ENCODE measurements at places on chromosomes 4 and X.

DNA sequence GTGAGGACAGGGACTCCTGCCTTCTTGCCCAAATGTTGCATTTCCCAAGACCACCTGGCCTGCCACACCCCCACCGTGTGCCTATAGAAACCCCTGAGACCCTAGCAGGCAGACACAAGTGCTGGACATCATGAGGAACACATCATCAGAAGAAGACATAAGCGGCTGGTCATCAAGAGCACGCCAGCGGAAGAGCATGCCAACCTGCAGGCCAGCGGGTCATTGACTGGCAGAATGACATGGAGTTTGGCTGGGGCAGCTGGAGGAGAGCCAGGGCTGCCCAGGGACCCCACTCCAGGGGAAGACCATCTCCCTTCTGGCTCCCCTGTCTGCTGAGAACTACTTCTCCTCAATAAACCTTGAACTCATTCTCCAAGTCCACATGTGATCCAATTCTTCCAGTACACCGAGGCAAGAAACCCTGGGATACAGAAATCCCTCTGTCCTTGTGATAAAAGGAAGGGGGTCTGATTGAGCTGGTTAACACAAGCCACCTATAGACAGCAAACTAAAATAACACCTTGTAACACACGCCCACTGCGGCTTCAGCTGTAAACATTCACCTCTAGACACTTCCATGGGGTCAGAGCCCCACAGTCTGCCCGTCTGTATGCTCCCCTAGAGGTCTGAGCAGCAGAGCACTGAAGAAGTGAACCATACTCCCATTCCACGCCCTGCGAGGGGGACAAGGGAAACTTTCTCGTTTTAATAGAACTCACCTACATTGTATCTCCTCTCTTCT, 164.8 kb upstream of the EMCN start:
- DNase-seq, result no peak

DNA sequence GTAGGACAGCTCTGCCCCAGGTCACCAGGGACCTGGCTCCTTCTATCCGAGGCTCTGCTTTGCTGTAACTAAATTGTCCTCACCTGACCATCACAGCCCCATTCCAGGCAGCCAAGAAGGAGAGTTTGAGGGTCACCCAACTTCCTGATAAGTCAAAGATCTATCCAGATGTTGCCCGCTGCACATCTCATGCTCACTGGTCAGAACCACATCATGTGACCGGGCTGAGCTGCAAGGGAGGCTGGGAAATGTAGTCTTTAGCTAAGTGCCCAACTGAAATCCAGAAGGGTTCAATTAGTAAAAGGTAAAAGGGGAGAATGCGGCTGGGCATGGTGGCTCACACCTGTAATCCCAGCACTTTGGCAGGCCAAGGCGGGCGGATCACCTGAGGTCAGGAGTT, 18.4 kb downstream of the HMX1 start:
- no peak for DNase-seq

- no peak for DNase-seq
Measured at GRCh38 chrX:24245202-24245601, 68.7 kb downstream of the SUPT20HL2 start.

DNA sequence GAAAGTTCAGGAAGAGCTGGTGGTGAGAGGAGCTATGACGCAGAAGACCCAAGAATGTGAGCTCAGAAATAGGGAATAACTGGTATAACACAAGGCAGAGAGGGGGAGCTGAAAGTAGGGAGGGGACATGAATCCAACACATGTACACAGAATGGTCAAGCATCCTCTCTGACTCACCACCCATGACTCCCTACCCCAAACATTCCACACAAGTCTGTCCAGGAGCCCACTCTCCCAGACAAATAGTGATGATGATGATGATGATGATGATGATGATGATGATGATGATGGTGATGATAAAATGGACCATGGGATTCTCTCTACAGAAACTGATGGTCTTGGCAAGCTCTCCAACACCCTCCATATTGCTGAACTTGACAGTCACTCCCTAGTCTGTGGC, 46.4 kb downstream of the NAT8L start:
- DNase-seq, result no peak

GRCh38 chrX:42686706-42687105, 91.3 kb downstream of the PPP1R2C start:
- DNase-seq, result no peak

DNA sequence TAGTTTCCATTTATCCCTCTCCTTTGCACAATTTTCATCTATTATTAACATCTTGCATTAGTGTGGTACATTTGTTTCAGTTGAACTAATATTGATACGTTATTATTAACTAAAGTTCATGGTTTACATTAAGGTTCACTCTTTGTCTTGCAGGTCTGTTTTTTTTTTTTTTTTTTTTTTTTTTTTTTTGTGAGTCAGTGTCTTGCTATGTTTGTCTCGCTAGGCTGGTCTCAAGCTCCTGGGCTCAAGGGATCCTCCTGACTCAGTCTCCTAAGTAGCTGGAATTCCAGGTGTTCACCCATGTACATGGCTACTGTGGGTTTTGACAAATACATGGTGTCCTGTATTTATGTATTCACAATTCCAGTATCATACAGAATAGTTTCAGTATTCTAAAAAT, 6.8 kb downstream of the TBC1D19 start:
- DNase-seq, result no peak

DNA sequence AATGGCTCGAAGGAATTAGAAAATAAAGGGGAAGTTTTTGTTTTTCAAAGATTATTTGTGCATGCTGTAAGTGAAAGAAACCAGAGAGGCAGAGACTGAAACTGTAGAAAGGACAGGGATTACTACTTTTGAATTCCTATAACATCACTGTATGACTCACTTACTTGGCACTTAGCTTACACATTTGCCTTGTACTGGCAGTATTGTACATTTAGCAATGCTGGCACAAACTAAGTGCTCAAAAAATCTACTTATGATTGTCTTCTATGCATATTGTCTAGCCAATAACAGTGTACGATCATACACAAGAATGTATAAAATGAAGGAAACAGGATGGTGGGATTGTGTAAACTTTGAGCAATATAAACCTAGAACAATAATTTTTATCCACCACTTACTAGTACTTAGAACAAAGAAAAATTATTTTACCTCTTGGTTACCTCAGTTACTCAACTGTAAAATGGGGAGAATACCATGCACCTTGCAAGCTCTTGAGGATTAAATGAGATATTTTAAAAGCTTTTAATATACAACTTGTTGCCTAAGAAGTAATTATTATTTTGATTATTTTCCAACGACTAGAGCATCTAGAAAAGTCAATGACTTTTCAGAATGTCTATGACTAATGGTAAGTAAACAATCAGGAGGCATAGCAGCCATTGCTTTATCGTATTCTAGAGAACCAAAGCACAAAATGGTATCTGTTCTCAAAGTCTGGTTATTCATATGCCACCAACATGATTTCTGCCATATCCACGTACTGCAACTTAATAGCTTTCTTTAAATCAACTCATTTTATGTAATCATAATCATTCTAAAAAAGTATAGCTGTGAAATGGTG, 4.7 kb downstream of the FAM120C start:
- DNase-seq, result no peak

DNA sequence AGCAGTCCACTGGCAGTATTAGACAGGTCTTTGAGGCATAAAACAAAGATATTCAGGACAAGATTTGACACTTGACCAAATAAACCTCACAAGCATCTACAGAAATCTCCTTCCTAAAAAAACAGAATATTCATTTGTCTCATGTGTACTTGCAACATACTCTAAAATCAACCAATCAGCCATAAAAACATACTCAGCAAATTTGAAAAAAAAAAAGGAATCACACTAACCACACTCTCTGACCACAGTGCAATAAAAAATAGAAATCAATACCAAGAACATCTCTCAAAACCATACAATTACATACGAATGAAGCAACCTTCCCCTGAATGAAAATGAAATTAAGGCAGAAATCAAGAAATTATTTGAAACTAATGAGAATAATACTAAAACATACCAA, 591.3 kb downstream of the FAM133A start:
- no peak for DNase-seq

GRCh38 chr4:37685161-37685822, 884 bp downstream of the RELL1 start:
- DNase-seq, result peak; percentile 60

GRCh38 chrX:4197971-4198370, 484.5 kb upstream of the PRKX start:
- no peak for DNase-seq

- no peak for DNase-seq
Measured at GRCh38 chr4:151207186-151207585, 69.8 kb upstream of the PRSS48 start.

- DNase-seq, result no peak
Measured at GRCh38 chrX:15384304-15384703, at the start of gene VEGFD. VEGFD (minus strand) TSS chrX:15384413; CDS start chrX:15383946, 467 bp downstream.

GRCh38 chrX:16185725-16186136, 18.4 kb downstream of the MAGEB17 start:
- no peak for DNase-seq

- DNase-seq, result no peak
Measured at GRCh38 chr4:10722957-10723356, 38.4 kb upstream of the CLNK start.

DNA sequence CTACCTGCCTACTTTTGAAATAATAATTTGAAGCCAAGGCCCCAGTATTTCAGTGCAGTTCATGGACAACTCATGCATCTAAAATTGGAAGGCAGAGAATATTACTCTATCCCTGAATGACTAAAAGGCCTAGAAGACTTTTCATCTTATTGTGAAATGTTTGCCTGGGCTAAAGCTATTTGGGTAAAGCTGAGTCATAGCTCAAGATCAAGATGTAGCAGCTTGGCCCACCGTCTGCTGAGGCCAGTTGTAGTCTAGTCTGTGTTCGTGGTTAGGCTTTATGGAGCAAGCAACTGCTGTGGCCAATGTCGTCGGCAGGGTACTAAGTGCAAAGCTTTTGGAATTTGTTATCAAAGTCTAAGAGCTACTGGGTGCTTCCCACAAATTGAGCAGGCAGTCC, 929.1 kb downstream of the RAB28 start:
- DNase-seq, result no peak

- DNase-seq, result no peak
Measured at GRCh38 chr4:113394108-113394729, 344.8 kb downstream of the ANK2 start.

DNA sequence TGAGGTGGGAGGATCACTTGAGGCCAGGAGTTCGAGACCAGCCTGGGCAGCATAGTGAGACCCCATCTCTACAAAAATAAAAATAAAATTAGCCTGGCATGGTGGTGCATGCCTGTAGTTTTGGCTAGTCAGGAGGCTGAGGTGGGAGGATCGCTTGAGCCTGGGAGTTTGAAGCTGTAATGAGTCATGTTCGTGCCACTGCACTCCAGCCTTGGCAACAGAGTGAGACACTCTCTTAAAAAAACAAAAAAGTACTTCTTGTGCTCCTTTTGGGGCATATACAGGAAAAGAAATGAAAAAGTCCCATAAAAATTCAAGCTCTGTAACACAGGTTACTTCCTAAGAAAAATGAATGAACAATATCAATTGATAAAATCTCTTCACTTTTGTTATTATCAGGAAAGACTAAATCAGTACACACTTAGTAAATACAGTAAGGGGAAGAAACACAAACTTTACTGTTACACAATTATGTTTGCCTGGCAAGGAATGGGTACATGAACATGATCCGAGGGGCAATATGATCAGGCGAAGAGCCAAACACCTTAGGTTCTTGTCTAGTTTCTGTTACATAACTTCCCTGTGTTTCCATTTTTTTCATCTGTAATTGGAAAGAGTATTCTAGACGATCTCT, 46.9 kb downstream of the CCDC158 start:
- no peak for DNase-seq

GRCh38 chr4:25246680-25247611, 13.1 kb downstream of the PI4K2B start:
- DNase-seq, result no peak

DNA sequence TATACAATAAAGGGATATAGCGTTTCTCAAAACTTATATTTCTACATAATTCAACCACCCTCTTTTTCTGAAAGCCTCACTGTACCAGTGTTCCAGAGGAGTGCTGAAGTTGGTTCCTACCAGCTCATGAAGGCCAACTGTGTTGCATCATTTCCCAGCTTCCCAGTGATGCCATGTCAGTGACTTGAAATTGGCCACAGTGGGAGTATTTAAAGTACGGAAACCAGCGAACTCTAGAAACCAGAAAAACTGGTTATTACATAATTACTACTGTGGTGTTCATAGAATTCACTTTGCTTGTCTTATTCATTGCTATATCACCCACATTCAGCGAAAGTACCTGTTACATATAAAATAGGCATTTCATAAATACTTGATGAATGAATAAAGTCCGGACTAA, 135.4 kb downstream of the GC start:
- no peak for DNase-seq

DNA sequence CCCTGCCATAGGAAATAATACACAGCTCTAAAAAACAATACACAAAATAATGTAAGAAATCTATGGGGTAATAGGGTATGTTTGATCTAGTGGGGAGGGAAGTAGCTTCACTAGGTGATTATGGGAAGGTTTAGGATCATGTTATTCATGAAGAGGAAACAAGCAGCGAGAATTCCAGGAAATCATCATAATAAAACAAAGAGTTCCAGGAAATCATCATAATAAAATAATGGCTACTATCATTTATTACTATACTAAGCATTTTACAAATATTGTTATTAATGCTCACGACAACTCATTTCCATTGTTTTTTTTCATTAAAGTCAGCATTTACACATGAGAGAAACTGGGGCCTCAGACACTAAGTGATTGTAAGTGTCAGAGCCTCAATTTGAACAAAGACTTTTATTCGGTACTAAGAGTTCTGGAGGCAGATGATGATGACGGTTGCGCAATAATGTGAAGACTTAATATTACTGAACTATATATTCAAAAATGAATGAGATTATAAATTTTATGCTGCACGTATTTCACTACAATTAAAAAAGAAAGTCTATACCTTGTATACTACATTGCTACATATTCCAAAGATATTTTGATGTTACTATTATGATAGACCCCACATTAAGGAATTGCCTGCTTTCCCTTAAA, 12.2 kb upstream of the CXCL8 start:
- DNase-seq, result no peak

DNA sequence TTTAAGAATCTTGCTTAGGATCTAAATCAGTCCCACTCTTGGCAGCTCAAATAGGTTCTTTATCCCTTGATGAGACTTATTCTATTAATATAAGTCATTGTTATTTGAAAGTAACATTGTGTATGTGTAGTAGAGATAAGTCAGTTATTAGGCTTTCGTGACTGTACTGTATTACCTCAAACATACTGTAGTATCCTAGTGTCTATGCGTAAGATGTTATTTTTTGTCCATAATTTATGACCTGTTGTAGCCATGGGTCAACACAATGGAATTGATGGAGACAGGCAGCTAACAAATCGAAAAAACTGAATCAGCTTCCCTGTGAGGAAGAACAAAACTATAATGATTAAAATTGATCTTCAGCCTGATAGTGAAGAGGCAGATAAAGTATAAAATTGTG, 41.8 kb downstream of the CLCN3 start:
- no peak for DNase-seq

DNA sequence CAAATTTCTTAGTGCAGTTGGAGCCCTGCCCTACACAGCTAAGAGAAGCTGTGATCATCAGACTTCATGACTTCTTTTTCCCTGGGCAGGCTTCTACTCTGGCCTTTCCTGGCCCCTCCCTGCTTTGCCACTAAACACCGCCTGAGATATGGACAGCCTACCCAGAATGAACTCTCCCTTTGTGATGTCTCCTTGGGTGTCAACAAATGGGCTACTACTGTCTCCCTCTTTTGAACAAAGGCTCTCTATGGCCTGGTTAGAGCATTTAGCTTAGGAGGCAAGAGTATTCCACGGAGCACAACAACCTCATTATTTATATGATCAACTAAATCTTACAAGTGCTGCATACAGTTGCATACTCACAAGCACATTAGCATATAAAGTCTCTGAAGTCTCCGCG, 127.6 kb upstream of the HCCS start:
- no peak for DNase-seq

All from CD4-positive, alpha-beta T cell (primary cell).